HTR-8/SVneo (cell line): ENCODE measurements at places on chromosomes 2 and 18.

- DNase-seq = no peak
These were observed 100.9 kb downstream of the DPP10 start for GRCh38 chr2:114543236-114543766.

DNA sequence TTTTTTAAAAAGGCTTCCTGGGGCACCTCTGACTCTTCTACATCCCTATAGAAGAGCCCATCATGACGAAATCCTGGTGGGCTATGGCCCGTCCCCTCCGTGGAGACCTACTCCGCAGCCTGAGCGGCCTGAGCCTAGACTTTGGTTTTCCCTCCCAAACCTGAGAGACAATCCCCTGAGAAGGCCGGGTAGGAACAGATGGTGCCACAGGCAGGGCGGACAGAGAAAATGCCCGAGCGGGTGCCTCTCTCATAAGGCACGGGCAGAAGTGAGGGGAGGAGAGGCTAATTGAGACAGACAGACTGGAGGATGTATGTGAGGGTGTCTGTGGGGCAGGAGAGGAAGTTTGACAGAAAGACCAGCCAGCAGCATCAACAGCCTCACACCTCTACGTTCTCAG, 20.2 kb upstream of the SFXN5 start:
- DNase-seq = no peak

DNA sequence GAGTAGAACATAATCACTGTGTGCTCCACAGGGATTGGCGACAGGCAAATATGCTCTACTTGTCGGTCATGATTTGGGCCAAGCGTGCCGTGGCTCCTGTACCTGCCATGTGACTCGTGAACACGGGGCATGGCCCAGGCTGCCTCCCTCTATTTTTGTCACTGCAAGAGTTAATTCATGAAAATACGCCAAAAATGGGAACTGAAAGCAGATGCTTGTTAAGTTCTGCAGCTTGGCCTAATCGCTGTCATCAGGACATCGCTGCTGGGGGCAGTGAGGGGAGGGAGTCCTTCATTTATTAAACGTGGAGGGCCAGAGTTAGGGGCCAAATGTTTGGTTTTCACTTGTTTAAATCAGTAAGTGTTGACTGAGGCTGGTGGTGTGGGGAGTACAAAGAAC, 177.8 kb downstream of the BCL2 start:
- DNase-seq = no peak

GRCh38 chr2:20455076-20455587, 8.3 kb downstream of the RHOB start:
- no peak for DNase-seq

DNA sequence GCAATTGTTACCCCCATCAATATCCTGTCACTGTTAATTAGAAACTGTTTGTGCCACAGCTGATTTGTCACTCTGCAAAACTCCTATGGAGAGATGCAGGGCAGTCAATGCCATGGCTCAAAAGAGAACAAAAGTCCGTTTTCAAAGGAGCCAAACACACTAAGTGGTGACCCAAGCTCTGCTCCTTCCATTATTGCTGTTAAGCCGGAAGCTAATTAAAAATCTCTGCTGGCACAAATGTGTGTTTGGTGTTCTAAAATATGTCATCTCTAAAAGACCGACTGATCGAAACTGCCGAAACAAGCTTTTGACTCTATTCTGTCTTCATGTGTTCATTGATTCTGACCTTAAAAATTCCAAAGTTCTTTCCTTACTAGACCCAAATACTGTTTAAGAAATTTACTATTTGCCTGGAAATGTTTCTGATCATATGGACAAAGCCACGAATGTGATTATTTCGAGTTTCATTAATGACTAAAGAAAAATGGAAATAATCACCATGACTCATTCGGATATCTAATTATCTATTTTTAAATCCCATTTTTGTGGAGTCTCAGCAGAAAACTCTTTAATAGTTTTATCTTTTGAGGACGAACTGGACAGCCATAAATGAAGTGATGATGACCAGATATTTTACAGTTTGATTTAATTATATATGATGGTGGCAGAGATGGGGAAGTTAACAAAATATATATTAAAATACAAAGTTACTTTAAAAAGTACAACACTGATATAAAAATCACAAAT, 287.6 kb downstream of the SOCS6 start:
- no peak for DNase-seq

DNA sequence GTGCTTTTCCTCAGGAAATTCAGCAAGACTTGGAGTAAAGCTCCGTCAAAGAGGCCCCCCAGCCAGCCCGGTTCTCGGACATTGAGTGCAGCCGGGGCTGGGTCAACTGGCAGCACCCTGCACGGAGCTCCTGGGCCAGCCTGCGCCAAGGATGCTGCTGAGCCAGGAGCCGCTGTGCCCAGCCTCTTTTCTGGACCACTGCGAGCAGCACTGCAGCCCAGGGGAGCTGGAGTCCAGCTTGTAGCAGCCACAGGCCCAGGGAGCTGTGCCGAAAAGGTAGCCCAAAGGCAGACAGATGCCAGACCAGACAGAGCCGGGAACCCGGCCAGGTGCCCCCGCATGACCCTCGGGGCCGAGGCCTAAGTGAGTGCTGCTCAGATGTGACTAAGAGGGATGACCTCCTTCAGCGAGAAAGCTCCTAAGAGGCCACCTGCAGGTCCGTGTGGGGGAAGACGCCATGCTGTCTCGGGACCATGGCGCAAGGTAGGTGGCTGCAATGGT, 7.3 kb downstream of the CLHC1 start:
- DNase-seq = no peak

GRCh38 chr2:205055251-205055650, 510.0 kb downstream of the PARD3B start:
- DNase-seq = no peak

DNA sequence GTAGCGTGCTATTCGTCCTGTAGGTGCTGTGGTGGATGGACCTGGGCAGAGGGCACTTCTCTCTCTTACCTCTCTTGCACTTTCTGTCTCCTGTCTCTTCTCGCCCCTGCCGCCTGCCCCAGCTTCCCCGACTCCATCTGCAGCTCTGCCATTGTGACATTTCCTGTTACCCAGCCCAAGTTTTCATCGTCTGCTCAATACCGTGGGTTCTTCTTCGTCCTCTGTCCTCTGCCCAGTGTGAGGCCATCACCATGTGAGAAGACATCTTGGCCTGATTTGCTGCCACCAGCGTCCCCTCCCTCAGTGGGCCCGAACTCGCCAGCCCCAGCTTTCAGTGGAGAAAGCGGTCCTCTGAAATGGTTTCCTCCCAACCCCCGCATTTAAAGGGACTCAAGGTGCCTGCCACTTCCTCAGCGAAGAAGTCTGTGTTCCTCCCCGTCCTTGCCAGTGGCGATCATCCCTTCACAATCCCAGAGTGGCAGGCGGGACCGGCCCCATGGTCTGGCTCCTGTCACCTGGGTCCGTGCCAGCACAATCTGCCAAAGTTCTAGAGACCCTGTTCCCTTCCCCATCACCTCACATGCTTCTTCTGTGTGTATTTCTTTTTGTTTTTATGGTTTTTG, 18.0 kb downstream of the TGOLN2 start:
- no peak for DNase-seq

DNA sequence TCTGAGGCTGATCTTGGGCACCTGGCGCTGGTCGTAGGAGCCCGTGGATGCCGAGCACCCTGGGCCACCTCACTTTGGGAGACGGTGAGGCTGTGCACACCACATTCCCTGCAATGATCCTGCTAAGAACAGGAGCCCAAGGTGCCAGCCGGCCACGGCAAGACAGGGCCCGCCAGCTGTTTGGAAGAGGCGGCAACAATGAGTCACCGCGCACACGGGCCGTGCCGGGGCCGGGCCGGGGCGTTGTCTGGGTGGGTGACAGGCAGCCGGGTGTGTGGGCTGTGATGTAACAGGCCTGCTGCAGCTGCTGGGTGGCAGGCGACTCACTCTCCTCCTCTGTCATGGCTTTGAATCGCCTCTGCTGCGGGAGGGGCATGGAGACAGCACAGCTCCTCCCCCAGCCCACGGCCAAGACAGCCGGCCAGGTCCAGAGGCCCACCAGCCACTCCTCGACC, 49.7 kb upstream of the ODC1 start:
- peak; percentile 94 for DNase-seq

DNA sequence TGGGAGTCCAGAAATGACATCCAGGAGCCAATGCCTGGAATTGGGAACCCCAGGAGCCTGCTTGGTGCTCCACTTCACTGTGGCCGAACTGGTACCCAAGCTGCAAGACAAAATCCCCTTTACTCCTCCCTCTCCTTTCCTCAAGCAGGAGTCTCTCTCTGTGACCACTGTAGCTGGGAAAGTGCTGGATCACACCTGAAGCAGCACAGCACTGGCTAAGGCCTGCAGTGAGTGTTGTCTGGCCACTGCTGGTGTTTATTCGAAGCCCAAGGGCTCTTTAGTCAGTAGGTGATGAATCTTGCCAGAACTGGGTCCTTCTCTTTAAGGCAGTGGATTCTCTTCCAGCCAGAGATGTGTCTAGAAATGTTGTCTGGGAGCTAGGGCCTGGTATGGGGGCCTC, 26.4 kb downstream of the STPG4 start:
- DNase-seq = no peak

DNA sequence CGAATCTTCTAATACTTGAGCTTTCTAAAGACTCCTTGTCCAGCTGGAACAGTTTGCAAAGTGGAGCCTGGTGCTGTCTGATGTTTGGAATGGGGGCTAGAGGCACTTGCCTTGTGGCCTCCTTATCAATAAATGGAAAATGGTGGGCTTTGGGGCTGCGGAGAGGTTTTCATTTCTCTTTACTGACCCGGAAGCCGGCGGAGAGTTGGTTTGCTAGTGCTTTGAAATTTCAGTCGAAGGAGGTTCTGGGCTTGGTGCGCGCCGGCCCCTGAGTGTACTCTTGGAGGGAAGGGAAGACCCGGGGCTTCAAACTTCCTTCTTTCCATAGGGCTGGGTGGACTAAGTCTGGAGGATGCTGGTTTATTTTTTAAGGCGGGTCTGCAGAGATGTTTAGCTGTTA, 714 bp downstream of the RPIA start:
- peak; percentile 15 for DNase-seq
